ENCODE measurements at places on chromosomes 12 and 14.

- no peak for DNase-seq
Measured at GRCh38 chr12:89597770-89598169, 71.9 kb upstream of the POC1B start.

DNA sequence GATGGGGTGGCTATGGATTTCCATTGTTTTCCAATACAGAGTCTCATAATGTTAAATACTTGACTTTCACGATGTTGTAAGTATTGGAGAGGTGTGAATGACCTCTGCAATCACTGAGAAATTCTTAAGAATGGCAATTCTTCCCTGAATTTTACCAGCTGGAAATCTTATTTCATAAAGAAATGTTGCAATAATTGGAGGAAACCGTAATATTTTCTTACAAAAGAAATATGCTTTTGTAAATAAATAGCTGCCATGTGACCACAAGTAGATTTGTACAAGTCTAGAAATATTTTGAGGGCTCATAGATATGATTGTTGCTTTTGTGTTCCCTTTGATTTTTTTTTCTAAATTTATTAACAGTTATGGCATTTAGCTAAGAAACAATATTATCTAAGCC, 308.7 kb upstream of the ATP2B1 start:
- DNase-seq = no peak

DNA sequence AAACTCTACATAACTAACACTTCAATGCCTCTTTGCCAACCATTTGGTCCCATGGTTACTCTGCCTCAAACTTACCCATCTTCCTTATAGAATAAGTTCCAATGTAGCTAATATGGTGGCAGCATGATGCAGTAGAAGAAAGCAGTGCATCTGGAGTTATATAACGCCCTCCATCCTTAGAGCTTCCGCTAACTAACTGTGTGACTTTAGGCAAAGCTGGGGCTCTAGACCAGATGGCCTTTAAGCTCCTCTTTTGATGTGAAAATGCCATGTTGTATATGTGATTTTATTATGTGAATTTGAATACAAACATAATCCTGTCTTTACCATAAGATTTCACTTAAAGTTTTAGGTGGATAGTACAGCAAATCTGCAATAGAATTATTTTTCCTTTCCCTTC, 6.1 kb downstream of the ABCD2 start:
- no peak for DNase-seq

GRCh38 chr12:96210376-96211055, 16.3 kb downstream of the ELK3 start:
- no peak for DNase-seq

DNA sequence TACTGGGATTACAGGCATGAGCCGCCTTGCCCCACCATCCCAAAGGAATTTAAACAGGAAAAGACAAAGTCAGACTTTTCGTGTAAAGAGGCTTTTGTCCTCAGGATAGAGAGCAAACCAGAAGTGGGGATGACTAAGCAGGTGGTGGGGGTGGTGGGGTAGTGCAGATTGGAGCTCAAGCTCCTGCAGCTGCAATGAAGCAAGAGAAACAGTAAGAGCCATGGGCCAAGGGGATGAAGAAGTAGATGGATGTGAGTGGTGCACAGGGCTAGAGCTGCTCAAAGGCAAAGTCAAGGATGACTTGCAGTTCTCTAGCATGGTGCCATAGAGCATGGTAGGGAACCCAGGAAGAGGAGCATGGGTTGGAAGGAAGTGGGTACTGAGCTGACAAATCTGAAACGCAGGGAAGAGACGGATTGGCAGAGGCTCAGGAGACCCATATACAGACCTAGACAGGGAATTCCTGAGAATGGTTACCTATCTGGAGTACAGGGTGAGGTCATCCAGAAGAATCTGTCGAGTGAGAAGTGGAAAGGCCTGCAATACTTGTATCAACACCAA, 11.4 kb upstream of the RNF34 start:
- no peak for DNase-seq

- peak; percentile 24 for DNase-seq
Measured at GRCh38 chr12:115088328-115088994, 404.5 kb upstream of the TBX3 start.

GRCh38 chr14:95611293-95611880, 74.8 kb upstream of the TCL1B start:
- no peak for DNase-seq

- no peak for DNase-seq
Measured at GRCh38 chr14:75448209-75448608, 20.4 kb downstream of the JDP2 start.

DNA sequence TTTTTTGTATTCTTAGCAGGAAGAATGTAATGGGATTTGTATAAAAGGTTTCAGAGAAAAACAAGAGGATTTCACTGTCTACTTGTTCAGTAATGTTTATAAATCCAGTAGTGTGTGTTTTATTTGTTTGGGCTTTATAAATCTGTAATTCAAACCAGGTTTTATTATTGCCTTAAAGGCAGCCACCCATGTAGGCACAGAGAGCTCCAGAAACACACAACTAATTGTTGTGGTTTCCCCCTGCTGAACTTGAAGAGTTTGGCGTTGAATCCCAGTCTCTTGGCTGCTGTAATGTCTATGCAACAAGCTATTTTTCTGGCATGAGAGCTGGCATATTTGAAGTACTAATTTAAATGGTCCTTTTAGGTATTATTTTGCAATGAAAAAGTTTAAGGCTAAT, 63.4 kb upstream of the SLCO1C1 start:
- DNase-seq = peak; percentile 34

DNA sequence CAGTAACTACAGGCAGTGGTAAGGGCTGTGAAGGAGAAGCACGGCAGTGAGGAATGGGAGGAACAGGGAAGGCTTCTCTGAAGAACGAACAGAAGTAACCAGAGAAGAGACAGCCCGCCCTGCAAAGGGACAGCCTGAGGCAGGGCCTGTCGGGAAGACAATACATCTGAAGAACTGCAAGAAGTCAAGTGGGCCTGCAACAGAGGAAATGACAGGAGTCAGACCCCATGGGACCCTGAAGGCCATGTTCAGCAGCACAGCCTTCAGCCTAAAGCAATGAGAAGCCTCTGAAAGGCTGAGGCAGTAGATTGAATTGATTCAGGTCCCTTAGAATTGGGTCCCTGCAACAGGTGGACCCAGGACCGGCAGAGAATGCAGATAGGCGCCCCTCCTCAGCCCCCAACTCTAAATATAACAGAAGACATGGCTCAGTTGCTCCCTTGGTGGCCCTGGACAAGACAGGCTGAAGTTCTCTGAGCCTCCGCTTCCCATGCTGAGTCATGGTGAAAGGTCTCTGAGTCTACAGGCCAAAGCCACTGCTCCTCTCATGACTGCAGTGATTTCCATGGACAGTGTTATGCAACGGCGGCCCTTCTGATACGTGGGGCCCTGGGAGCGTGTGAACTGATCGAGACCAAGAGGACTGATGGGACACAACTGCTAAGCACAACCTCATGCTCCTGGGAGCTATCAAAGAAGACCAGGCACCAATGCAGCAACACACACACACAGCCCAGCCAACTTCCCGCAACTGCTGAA, 10.8 kb upstream of the ACTR6 start:
- DNase-seq = no peak

- peak; percentile 94 for DNase-seq
Measured at GRCh38 chr14:21014761-21015190, 10.1 kb downstream of the NDRG2 start.

- DNase-seq = no peak
Measured at GRCh38 chr12:12491606-12492005, 71.1 kb downstream of the DUSP16 start.

DNA sequence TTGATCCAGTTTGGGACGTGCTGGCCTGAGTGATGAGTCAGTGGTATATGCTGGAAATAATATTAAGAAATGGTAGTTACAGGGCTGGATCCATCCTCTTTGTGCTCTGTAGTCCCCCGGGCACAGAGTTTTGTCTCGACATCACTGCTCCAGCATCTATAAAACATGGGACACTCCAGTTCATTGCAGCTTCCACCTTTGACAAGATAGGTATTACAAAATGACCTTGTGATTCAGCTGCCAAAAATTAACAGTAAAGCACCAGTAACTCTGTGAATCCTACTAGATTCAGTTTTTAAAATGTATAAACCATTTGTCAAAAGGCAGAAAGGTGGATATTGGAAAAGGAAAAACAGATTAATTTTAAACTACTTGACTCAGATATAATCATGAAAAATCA, 14.6 kb upstream of the GNG2 start:
- no peak for DNase-seq

DNA sequence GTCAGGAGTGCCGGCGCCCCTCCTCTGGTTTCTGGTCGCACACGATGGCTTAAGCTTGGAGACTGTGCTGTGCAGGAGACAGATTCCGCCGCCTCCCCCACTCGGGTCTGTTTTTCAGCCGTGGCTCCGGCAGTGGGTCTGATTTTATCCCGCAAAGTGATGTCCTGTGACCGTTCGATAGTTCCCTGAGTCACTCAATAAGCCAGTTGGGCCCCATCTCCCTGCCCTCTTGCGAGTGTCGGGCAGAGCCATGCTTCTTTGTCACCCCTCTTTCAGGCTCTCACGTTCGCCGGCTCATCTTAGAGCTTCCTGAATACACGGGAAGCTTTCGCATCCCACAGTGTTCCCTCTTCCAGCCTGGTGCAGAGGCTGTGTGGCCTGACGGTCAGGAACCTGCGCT, 127.8 kb upstream of the RFLNA start:
- no peak for DNase-seq

DNA sequence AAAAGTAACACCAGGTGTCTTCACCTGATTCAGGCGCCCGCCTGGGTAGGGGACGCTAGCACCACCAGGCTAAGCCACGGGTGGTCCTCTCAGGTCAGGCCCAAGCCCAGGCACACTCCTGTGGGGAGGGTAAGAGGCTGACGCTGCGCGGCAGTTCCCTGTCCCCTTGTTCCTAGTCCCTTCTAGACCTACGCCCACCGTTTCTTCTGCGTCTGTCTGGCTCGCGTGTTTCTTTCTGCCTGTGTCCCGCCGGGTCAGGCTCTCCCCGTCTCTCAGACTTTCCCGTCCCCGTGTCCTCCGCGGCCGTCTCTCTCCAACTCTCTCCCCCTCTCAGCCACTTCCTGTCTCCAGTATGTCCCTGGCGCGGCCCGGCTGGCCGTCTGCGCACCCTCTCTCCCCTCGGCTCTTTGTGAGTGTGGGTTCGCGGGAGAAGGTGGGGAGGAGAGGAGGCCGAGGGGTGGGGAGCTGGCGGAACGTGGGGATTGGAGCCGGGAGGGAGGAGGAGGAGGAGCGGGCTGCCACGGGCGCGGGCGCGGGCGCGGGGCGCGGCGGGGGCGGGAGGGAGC, 3.1 kb upstream of the TNS2 start:
- DNase-seq = no peak

GRCh38 chr12:23290627-23291330, 658.7 kb downstream of the SOX5 start:
- DNase-seq = no peak

DNA sequence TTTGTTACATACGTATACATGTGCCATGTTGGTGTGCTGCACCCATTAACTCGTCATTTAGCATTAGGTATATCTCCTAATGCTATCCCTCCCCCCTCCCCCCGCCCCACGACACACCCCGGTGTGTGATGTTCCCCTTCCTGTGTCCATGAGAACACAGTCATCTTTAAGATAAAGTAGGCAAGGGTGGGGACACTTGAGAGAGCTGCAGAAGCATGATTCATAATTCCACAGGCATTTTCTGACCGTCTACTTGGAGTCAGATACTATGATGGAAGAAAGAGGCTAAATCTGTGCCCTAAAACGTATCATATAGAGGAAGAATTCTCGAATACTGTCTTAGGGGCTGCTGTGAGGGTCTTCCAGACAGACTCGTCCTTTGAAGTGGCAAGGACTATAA, 145.9 kb upstream of the VASH1 start:
- DNase-seq = no peak

GRCh38 chr12:1205512-1206060, 214.6 kb downstream of the ERC1 start:
- DNase-seq = no peak

- peak; percentile 21 for DNase-seq
Measured at GRCh38 chr12:116280595-116281290, 3.2 kb upstream of the MED13L start.

DNA sequence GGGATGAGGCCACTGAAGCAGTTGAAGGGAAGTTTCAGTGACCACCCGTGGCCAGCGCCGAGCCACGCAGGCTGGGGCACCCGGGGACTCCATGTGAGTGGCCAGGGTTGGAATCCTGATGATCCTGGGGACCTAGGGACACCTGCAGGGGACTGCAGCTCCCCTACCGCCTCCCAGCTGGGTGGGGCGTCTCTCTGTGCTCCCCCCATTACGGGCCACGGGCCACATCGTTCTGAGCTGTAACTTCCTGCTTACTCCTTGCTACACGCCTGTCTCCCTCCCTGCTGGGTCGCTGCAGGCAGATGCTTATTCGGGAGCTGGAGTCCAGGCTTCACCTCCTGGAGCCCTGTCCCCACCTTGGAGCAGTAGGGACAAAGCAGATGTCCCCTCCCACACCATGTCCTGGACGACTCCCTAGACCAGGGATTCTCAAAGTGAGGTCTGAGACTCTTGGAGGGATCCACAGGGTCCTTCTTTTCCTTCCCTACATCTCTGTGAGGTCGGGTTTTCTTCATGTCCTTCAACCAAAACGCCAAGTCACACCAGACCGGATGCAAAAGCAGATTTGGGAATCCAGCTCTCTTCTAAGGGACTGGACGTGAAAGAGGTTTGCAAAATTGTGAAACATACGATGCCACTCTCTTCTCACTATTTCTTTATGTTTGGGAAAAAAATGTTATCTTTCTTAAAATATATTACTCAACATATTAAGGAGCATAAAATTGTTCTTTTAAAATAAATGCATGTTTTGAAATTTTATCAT, 85.9 kb upstream of the NCOR2 start:
- no peak for DNase-seq

- no peak for DNase-seq
Measured at GRCh38 chr12:90514325-90514724, 440.7 kb downstream of the CCER1 start.

DNA sequence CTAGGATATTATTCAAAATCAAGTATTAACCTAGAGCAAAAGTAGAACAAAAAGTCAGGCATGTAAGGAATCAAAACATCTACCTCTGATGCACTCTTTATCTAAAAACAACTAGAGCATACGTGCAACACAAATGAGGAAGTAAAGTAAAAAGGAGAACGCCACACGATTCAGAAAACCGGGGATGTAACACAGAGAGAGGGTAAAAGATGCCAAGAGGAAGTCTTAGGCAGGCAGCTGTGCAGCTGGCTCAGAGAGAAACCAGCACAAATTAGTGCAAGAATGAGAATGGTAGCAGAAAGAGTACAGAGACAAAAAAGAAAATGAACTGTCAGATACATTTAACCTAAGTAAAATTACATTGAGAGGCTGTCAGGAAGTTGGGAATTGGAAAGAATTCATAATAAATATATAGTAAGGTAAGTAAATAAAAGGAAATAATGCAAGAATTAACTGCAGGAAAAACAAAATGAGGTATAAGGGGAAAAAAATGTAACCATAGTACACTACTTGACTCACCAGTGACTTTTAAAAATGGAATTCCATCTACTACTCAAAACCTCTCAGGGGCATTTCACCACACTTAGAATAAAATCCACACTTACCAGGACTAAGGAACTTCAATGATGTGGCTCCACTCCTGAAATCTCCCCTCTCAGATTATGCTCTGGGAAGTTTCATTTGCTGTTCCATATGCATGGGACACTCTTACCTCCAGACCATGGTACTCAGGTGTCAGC, 17.1 kb downstream of the BCAT1 start:
- DNase-seq = no peak

- DNase-seq = no peak
Measured at GRCh38 chr12:116172224-116172849, 105.2 kb downstream of the MED13L start.

GRCh38 chr12:78880078-78880477, 15.5 kb downstream of the SYT1 start:
- no peak for DNase-seq

- no peak for DNase-seq
Measured at GRCh38 chr12:115926037-115926670, 351.3 kb downstream of the MED13L start.

GRCh38 chr12:118292836-118293235, 79.9 kb downstream of the TAOK3 start:
- DNase-seq = no peak
